CD4-positive, CD25-positive, alpha-beta regulatory T cell (primary cell): ENCODE measurements at places on chromosomes 4 and X. TPM values are rescaled to one million over a fixed set of nuclear protein-coding genes. Genes with fewer than 3 reads are reported as not detected.

DNA sequence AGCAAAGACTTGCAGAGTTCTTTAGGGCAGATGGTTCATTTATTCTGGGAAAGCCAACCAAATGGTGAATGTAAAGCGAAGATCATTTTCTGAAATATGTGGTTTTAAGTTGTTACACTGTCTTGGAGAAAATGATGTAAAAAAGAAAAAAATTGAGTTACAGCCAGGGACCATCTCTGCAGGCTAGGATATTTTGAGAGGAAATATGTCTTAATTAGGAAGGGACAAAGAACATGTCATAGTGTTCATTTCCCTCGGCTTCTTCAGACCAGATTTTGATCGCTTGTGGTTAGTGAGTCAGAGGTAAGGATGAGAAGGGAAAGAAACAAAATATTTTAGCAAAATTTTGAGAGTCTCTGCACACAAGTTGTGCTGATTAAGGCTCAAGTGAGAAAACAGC is 59.0 kb upstream of the C1QTNF7 start:
- no peak overlapping the region for H3K4me3 ChIP-seq
- no peak overlapping the region for H3K27ac ChIP-seq
- DNase-seq = no peak
- no peaks in the 10 kb centered on the region for H3K36me3 ChIP-seq

- H3K4me1 ChIP-seq = no peaks in the 10 kb centered on the region
- H3K36me3 ChIP-seq = no peaks in the 10 kb centered on the region
- peak; percentile 10 for DNase-seq
- H3K27me3 ChIP-seq = no peaks in the 10 kb centered on the region
- no peak overlapping the region for H3K4me3 ChIP-seq
These were observed 65.3 kb upstream of the FAM120C start for GRCh38 chrX:54248309-54248708.

GRCh38 chr4:103451341-103451740 is 253.2 kb upstream of the CENPE start:
- no peak for DNase-seq
- no peaks in the 10 kb centered on the region for H3K36me3 ChIP-seq
- H3K27me3 ChIP-seq = no peaks in the 10 kb centered on the region
- no peak overlapping the region for H3K4me3 ChIP-seq
- H3K4me1 ChIP-seq = no peaks in the 10 kb centered on the region

DNA sequence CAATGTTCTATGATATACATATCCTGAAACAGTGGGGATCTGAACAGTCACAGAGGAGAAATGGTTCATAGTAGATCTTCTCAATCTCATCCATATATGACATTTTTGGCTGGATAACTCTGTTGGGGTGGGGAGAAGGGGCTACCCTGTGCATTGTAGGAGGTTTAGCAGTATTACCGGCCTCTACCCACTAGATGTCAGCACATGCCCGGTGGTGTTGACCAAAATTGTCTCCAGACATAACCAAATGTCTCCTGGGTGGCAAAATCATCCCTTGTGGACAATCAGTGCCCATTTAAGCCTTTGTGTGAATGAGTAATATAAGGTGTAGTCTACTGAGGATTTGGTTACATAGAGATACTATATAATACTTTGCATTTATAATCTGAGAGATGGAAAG is 89.9 kb downstream of the PLS3 start:
- H3K27ac ChIP-seq = no peak overlapping the region
- no peaks in the 10 kb centered on the region for H3K4me1 ChIP-seq
- no peak overlapping the region for H3K4me3 ChIP-seq

- peaks cover 18% of the 10 kb centered on the region for H3K4me1 ChIP-seq
- H3K27me3 ChIP-seq = no peaks in the 10 kb centered on the region
- DNase-seq = no peak
- H3K4me3 ChIP-seq = no peak overlapping the region
- H3K36me3 ChIP-seq = no peaks in the 10 kb centered on the region
These were observed 136.8 kb downstream of the KLF8 start for GRCh38 chrX:56368962-56369361.

DNA sequence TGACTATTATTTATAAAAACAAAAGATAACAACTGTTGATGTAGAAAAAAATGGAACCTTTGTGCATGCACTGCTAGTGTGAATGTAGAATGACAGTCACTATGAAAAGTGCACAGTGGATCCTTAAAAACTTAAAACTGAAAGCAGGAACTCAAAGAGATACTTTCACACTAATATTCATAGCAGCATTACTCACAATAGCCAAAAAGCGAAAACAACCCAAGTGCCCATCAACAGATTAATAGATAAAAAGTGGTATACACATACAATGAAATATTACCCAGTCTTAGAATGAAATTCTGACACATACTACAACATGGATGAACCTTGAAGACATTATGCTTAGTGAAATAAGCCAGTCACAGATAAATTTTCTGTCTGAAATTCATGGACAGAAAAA is 23.8 kb downstream of the CENPC start:
- no peak overlapping the region for H3K4me3 ChIP-seq
- H3K36me3 ChIP-seq = peaks cover 27% of the 10 kb centered on the region
- DNase-seq = peak; percentile 36
- peaks cover 12% of the 10 kb centered on the region for H3K4me1 ChIP-seq
- no peak overlapping the region for H3K27ac ChIP-seq

DNA sequence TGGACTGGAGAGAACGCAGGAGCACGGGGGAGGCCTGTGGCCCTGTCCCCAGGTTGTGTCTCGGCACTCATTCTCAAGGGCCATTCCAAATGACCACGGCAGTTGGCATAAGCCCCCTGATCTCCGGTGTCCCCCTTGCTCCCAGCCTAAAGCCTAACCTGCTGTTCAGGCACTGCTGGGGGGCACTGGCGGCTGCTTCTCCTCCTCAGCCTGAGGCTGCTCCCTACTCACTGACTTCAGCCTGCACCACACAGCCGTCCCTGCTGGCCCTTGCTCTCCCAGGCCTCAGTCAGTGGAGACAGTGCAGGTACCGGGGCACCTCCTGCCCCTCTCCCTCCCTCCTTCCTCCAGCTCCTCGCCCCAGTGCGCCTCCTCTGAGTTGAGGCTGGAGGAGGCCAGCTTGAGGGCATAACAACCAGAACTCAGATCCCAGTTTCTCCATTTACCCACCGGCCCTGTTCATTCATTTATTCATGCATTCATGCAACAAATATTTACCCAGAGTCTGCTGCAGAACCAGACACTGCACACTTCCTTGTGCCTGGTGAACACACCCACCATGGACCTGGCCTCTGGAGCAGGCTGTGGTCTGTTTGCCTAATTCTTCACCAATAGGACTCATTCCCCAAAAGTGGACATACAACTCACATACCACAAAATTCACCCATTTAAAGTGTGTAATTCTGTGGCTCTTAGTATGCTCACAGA is 65.0 kb downstream of the CPZ start:
- H3K27me3 ChIP-seq = no peaks in the 10 kb centered on the region
- no peaks in the 10 kb centered on the region for H3K4me1 ChIP-seq
- DNase-seq = no peak
- H3K27ac ChIP-seq = no peak overlapping the region
- H3K36me3 ChIP-seq = no peaks in the 10 kb centered on the region

GRCh38 chr4:15675356-15675755 is 6.3 kb upstream of the FAM200B start:
- H3K27ac ChIP-seq = no peak overlapping the region
- H3K4me1 ChIP-seq = no peaks in the 10 kb centered on the region
- H3K27me3 ChIP-seq = no peaks in the 10 kb centered on the region
- H3K36me3 ChIP-seq = no peaks in the 10 kb centered on the region
- no peak for DNase-seq

DNA sequence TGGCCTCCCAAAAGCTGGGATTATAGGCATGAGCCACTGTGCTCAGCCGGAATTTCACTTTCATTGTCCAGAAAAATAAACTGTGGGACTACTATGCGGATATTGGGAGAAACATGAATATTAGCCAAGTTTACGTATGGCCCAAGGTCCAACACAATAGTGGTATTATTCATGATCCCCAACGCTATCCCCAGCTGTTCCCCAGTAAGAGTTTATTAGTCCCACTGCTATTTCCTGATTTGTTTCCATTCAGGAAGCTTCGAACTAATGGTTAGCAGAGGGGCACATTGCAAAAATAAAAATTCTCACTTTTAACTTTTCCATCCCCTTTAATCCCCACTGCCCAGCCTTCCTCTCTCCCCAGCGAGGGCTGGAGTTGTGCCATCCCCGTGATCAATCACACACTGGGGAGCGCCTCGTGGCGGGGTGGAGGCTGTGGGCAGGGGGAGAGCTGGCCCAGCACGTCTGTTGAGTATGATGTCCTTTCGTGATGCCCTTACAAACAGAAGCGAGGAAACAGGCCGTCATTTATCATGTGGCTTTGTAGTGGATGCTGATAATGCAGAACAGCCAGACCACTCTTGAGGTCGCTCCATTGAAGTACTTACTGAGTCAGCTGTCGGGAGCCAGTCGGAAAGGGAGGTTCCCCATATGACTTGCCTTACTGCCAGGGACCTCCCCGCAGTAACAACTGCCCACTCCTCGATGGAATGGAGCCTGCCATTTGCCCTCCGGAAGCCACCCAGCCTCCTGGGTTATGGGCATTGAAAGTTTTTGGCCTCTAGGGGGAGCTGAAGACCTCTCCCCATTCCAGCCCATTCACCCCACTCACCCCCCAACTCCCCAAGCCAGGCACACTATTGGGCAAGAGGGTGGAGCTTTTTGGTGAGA is 117.0 kb downstream of the KDR start:
- no peaks in the 10 kb centered on the region for H3K36me3 ChIP-seq
- no peak overlapping the region for H3K27ac ChIP-seq
- H3K27me3 ChIP-seq = no peaks in the 10 kb centered on the region
- H3K4me3 ChIP-seq = no peak overlapping the region

The CBR4 gene
- 8.5 TPM for total RNA-seq

The TBC1D8B gene
- 0.17 TPM for total RNA-seq

The NSUN7 gene
- total RNA-seq = 0.59 TPM

The GYPE gene
- not detected for total RNA-seq
